ENCODE measurements at places on chromosomes 4 and X. TPM values are rescaled to one million over a fixed set of nuclear protein-coding genes. Genes with fewer than 3 reads are reported as not detected.

TRAPPC11 gene
- 11.6 TPM for polyA plus RNA-seq

CCKAR gene
- not detected for polyA plus RNA-seq

CFAP47 gene
- not detected for polyA plus RNA-seq

PDE5A gene
- polyA plus RNA-seq = 1.8 TPM

FAM114A1 gene
- polyA plus RNA-seq = 21.4 TPM

PABPC1L2A gene
- polyA plus RNA-seq = not detected

VCX2 gene
- polyA plus RNA-seq = not detected

TECRL gene
- polyA plus RNA-seq = 0.04 TPM

MEPE gene
- polyA plus RNA-seq = not detected

TIGD2 gene
- polyA plus RNA-seq = 1.9 TPM

OR13H1 gene
- not detected for polyA plus RNA-seq

PPEF2 gene
- not detected for polyA plus RNA-seq

GALNTL6 gene
- not detected for polyA plus RNA-seq

KDR gene
- polyA plus RNA-seq = 2.5 TPM

ZNF718 gene
- 0.98 TPM for polyA plus RNA-seq

SRPK3 gene
- 0.35 TPM for polyA plus RNA-seq

CT45A1 gene
- polyA plus RNA-seq = not detected

SLITRK2 gene
- polyA plus RNA-seq = 0.04 TPM

PRR32 gene
- not detected for polyA plus RNA-seq

PRMT9 gene
- polyA plus RNA-seq = 4.5 TPM

NLGN3 gene
- 0.22 TPM for polyA plus RNA-seq

FGFBP1 gene
- polyA plus RNA-seq = 178 TPM

RHOXF2 gene
- not detected for polyA plus RNA-seq

MAGEA12 gene
- polyA plus RNA-seq = not detected

SPP1 gene
- polyA plus RNA-seq = 1.6 TPM

CTAG1B gene
- not detected for polyA plus RNA-seq

Data from esophagus (tissue), 2 donors.